ENCODE measurements at places on chromosomes 12 and 14. TPM values are rescaled to one million over a fixed set of nuclear protein-coding genes. Genes with fewer than 3 reads are reported as not detected.

The RNASE7 gene
- not detected for total RNA-seq

DNA sequence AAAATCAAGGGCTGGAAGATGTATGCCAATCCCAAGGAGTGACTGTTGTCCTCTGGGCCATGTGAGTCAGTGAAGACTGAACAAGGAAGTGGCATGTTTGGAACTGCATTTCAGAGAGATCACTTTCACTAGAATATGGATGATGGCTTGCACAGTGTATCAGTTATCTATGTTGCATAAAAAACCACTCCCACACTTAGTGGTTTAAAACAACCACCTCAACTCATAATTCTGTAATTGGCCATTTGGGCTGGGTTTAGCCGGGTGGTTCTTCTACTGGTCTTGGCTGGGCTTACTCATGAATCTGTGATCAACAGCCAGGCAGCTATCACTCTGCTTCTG, 15.4 kb downstream of the BDKRB1 start:
- no peak for DNase-seq
- H3K4me3 ChIP-seq: no peak overlapping the region
- no peaks in the 10 kb centered on the region for H3K4me1 ChIP-seq
- H3K27me3 ChIP-seq: no peaks in the 10 kb centered on the region

The SPPL3 gene
- total RNA-seq: 18.4 TPM

GRCh38 chr14:32077081-32078022, at the start of gene ARHGAP5:
ARHGAP5 (plus strand) TSS chr14:32077304; CDS start chr14:32090670, 13,366 bp downstream.
- peak within 1 kb of the TSS; percentile 98 for H3K27ac ChIP-seq
- peaks cover 61% of the 10 kb centered on the region for H3K4me1 ChIP-seq
- peak within 1 kb of the TSS; percentile 73 for H3K4me3 ChIP-seq
- DNase-seq: peak; percentile 95

DNA sequence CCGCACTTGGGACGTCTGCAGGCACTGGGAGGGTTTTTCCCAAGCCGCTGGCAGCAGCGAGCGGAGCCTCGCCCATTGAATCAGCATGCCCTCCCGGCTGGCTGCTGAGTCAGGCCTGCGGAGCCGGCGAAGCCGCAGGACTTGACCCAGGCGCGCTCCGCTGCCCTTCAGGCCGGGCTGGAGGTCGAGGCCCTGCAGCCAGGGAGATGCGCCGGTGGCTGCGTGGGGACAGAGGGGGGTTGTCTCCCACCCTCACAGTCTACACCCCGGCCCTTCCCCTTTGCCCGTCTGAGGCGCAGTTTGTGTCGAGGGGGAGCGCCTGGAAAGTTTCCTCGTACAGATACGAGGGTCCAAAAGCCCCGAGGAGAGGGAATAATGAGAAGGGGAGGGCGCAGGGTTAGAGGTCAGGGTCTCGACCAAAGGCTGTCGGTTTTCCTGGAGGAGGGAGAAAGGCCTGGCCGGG, 759 bp upstream of the KLC1 start:
- no peaks in the 10 kb centered on the region for H3K27me3 ChIP-seq
- H3K4me1 ChIP-seq: peaks cover 66% of the 10 kb centered on the region
- peak overlapping the region; percentile 98 for H3K27ac ChIP-seq
- DNase-seq: peak; percentile 93
- H3K36me3 ChIP-seq: no peaks in the 10 kb centered on the region
- peak overlapping the region; percentile 82 for H3K4me3 ChIP-seq

The FGD4 gene
- 29.7 TPM for total RNA-seq

GRCh38 chr12:89433634-89434033, 81.3 kb upstream of the DUSP6 start:
- no peaks in the 10 kb centered on the region for H3K27me3 ChIP-seq
- H3K4me1 ChIP-seq: no peaks in the 10 kb centered on the region
- no peak for DNase-seq
- no peak overlapping the region for H3K4me3 ChIP-seq
- no peaks in the 10 kb centered on the region for H3K36me3 ChIP-seq

DNA sequence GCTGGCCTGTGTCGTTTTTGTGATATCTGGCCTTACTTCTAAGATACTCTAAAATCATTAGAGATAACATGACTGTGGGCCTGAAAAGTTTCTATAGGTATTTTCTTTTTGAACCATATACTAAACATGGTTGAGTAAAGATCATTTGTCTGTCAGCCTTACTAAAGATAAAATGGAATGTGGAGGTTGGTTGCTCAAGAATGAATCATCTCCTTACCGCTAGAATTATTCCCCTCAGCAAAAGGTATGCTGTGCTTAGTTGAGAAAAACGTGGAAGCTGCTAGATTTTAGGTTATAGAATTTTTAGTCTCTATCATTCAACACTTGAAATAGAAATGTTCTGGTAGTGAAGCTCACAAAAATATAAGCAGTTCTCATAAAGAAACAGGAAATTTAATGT, 407.3 kb downstream of the AEBP2 start:
- peaks cover 27% of the 10 kb centered on the region for H3K4me1 ChIP-seq
- H3K36me3 ChIP-seq: no peaks in the 10 kb centered on the region
- no peak for DNase-seq
- peak overlapping the region; percentile 77 for H3K27ac ChIP-seq
- no peaks in the 10 kb centered on the region for H3K27me3 ChIP-seq

- peaks cover 72% of the 10 kb centered on the region for H3K4me1 ChIP-seq
- no peaks in the 10 kb centered on the region for H3K27me3 ChIP-seq
- no peak overlapping the region for H3K4me3 ChIP-seq
- H3K27ac ChIP-seq: peak overlapping the region; percentile 73
Observed at GRCh38 chr14:59305836-59306555, 117.5 kb downstream of the DAAM1 start.

The PLXNC1 gene
- 6.9 TPM for total RNA-seq

GRCh38 chr14:66104486-66104885, 381.7 kb upstream of the CCDC196 start:
- no peaks in the 10 kb centered on the region for H3K36me3 ChIP-seq
- no peak overlapping the region for H3K27ac ChIP-seq
- no peaks in the 10 kb centered on the region for H3K4me1 ChIP-seq
- H3K4me3 ChIP-seq: no peak overlapping the region
- H3K27me3 ChIP-seq: no peaks in the 10 kb centered on the region

GRCh38 chr12:24596768-24597388, 352.0 kb downstream of the BCAT1 start:
- no peaks in the 10 kb centered on the region for H3K4me1 ChIP-seq
- no peaks in the 10 kb centered on the region for H3K36me3 ChIP-seq
- no peaks in the 10 kb centered on the region for H3K27me3 ChIP-seq
- H3K27ac ChIP-seq: no peak overlapping the region
- no peak overlapping the region for H3K4me3 ChIP-seq
- DNase-seq: no peak

The SARNP gene
- 72.9 TPM for total RNA-seq

DNA sequence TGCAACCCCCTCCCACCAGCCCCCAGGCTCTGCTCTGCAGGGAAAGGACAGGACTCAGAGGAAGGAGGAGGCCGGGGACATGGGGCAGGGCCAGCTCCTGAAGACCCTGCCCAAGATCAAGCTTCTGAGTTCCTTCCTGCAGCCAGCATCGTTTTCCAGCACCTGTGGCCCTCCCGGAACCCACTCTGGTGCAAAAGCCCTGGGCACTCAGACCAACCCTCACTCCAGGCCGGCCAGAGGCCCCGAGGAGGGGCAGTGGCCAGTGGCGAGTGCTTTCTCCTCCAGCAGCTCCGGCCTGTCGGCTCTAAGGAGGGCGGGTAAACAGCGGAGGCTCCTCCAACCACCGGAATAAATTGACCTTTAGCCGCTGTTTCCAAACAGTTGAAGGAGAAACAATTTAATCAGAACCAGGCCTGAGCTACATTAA, 10.8 kb downstream of the TMEM179 start:
- no peaks in the 10 kb centered on the region for H3K36me3 ChIP-seq
- H3K27me3 ChIP-seq: no peaks in the 10 kb centered on the region
- DNase-seq: no peak
- H3K4me3 ChIP-seq: no peak overlapping the region
- no peaks in the 10 kb centered on the region for H3K4me1 ChIP-seq

GRCh38 chr12:68374307-68374982, 42.3 kb upstream of the MDM1 start:
- peak; percentile 10 for DNase-seq
- H3K27ac ChIP-seq: no peak overlapping the region
- H3K4me3 ChIP-seq: no peak overlapping the region
- no peaks in the 10 kb centered on the region for H3K27me3 ChIP-seq

DNA sequence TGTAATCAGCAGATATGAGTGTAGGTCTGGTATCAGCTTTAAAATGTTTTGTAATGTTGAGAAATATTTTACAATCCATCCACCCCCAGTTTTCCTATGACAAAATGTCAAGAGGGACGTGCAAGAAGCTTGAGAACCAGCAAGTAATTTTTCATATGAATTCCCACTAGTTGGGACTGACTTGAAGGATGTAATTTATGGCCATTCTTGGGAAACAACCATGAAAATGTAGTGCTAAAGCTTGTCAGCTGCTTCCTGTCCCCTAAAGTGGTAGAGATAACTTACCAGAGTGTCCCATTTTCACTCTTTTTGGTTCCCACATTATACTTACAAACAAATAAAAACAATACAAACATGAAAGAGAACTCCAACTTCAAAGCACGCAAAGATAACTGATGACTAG, 63.9 kb downstream of the RERG start:
- no peaks in the 10 kb centered on the region for H3K27me3 ChIP-seq
- H3K27ac ChIP-seq: peak overlapping the region; percentile 13
- peaks cover 25% of the 10 kb centered on the region for H3K4me1 ChIP-seq
- no peaks in the 10 kb centered on the region for H3K36me3 ChIP-seq
- DNase-seq: no peak

The FSCB gene
- not detected for total RNA-seq

DNA sequence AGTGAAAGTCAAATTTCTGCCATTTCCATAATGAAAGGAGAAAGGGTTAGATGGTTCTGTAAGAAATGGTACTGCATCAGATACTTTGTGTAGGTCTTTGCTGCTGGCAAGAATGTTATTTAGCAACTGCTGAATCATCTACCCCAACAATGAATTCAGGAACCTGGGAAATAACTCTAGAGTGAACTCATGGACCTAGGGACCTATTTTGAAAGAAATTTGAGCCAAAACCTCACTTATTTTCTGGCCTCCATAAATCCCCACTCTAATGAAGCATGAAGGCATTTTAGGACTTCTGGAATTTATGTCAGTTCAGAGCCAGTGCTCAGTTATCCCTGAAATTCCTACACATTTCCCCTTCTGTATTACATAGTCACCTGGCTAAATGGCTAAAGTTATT, 50.9 kb upstream of the CPNE8 start:
- H3K4me3 ChIP-seq: no peak overlapping the region
- H3K27me3 ChIP-seq: no peaks in the 10 kb centered on the region
- H3K4me1 ChIP-seq: no peaks in the 10 kb centered on the region

DNA sequence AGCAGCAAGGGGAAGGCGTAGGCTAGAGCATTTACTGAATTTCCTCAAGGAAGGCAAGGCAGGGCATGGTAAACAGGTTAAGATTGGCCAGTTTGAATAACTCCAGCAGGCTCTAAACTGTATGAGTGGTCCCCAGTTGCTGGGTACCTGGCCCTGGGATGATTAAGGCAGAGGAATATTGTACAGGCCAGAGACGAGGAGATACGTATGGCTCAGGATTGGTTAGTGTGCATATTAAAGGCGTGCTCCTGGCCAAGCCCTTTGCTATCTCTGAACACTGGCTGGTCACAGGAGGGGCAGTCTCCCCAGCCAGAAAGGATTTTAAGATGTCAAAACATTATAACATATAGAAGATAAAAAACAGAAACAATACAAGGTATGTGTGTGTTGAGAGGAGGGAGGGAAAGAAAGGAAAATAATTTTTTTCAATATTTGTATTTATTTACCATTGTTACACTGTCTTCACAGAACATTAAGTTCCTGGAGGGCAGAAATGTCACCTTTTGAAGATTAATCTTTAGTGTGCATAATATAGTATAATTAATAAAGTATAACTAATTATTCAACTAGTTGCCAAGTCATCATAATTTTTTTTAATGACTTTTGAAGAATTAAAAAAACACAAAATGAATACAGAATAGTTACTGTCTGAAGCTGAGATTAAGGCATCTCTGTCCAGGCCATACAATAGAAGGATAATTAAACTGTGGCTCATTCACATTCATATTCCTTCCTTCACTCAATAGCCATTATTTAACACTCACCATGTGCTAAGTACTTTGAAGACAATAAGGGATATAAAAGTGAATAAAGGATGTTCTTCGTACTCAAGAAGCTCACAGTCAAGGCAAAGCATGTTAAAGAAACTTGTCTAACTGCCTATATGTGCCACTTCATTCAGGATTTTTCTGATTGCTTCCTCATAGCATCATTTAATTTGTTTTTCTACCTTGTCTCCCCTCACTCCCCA, 41.9 kb downstream of the DCP1B start:
- no peak for DNase-seq
- H3K4me3 ChIP-seq: no peak overlapping the region
- H3K36me3 ChIP-seq: peaks cover 14% of the 10 kb centered on the region
- H3K27ac ChIP-seq: peak overlapping the region; percentile 75
- H3K27me3 ChIP-seq: no peaks in the 10 kb centered on the region
